RPMI8226 (cell line): ENCODE measurements at places on chromosomes 4 and X.
A peak's percentile ranks its signal among the peaks of the same experiment; 100 is the strongest.

DNA sequence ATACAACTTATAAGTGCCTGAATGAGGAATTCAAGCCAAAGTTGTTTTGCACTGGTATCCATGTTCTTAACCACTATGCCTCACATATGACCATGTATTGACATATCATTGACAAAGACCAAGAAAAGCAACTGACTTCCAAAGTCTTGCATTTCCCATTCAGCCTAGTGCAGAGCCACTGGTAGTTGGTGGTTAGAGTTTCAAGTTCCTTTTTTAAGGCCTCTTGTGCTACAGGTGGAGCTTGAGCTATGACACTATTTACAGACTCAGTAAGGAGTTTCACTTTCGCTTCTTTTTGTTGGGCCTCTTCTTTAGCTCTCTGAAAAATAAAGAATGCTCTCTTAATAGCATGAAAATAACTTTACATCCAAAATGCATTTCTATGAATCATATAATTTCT is 763.0 kb downstream of the DMD start:
- DNase-seq, result peak; percentile 76

DNA sequence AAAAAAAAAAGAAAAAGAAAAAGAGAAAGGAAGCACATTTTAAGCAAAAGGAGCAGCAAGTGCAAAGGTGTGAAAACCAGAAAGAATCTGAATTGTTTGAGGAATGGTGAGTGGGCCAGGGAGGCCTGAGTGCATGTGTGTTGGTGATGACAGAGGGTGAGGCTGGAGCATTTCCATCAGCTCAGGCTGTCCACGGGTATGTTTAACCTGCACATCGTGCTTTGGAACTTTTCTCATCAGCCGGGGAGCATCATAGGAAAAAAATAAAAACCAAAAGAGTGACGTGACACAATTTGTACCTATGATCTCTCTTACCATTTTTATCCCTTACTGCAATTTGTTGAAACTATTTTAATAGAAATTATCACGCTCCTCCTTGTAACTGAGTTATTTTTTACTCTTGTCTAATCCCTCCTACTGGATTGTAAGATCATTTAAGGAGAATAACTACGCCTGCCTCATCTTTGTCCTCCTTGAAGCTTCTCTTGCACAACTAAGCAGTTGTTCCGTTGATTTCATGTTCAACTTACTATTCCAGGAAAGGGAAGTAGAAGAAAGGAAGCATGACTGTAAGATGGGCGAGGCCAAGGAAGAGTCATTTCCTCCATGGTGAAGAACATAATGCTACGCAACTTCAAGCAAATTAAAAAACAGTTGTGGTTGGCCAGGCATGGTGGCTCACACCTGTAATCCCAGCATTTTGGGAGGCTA is 7.0 kb downstream of the PALLD start:
- no peak for DNase-seq

DNA sequence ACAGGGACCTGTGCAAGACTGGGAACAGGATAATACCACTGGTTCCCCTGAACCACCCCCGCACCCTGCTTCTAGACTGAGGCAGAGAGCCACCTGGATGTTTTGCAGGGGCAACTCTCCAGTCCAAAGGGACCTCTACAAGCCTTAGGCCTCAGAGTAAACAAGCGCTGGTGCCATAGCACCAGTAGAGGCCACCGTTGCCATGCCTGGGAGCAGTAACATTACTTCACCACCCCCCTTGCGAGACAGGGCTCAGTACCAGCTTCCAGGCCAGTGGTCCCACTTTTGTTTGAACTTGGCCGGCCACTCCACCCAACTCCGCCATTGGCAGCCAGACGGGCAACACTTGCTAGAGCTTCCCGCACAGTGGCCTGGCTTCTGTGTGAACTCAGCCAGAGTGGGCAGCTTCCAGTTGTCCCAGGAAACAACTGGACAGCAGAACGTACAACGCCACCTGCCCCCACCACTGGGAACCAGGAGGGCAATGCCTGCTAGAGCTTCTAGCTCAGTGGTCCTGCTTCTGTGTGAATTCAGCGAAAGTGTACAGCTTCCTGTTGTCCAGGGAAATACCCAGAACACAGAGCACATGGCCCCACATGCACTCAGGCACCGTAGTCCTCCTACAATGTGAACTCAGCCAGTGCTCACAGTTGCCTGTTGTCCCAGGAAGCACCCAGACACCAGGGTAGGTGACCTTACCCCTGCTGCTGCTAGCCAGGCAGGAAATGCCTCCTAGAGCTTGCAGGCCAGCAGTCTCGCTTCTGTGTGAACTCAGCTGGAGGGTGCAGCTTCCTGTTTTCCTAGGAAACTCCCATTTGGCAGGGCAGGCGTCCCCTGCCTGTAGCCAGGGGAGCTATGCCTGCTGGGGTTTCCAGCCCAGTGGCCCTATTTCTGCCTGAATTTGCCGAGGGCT is 39.9 kb upstream of the PCDH19 start:
- DNase-seq, result no peak

GRCh38 chr4:5979981-5980380 is 38.2 kb downstream of the C4orf50 start:
- DNase-seq, result no peak

GRCh38 chrX:74080165-74080564 is 223.8 kb upstream of the ZCCHC13 start:
- DNase-seq, result no peak

- DNase-seq, result no peak
Measured at GRCh38 chr4:40441430-40441829, 106.3 kb downstream of the CHRNA9 start.

GRCh38 chr4:147134536-147135210 is 189.0 kb upstream of the TTC29 start:
- no peak for DNase-seq

- DNase-seq, result peak; percentile 9
Measured at GRCh38 chrX:20267931-20268701, 1.4 kb upstream of the RPS6KA3 start.

DNA sequence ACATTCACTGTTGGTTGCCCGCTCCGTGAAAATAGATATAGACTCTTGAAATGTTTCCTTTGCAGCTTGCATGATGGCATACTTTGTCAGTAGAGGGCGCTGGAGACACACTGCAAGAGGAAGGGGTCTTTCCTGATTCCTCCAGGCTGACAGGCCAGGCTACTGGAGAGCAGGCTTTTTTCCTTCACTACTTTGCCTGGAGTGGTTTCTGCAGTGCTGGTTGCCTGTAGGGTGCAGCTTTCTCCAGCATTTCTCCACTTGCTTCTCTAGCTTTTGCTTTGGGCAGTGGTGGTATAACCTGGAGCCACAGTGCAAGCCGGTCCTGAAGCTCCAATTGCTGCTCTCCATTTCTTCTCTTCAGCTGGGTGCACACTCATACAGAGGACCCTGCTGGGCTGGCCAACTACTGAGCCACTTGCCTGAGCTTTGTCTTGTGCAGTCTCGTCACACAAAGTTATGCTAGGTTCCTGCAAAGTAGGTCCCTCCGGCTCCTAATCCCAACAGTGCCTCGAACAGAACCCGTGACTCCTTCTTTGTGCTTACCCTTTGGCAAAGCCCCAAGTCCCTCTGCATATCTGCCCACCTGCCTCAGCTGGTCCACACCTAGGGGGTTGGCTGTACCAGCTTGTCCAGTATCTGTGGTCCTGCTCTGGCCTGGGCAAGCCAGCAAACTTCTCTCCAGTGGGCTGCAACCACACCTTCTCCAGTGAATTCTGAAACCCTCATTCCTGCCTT is 46.3 kb downstream of the RASSF6 start:
- DNase-seq, result peak; percentile 61

GRCh38 chr4:89422441-89422990 is 114.9 kb upstream of the GPRIN3 start:
- DNase-seq, result no peak

GRCh38 chrX:27968352-27968751 is 12.9 kb downstream of the DCAF8L1 start:
- DNase-seq, result no peak

- no peak for DNase-seq
Measured at GRCh38 chr4:170307182-170307581, 217.4 kb upstream of the AADAT start.

GRCh38 chr4:114924311-114924710 is 189.1 kb downstream of the NDST4 start:
- DNase-seq, result no peak

DNA sequence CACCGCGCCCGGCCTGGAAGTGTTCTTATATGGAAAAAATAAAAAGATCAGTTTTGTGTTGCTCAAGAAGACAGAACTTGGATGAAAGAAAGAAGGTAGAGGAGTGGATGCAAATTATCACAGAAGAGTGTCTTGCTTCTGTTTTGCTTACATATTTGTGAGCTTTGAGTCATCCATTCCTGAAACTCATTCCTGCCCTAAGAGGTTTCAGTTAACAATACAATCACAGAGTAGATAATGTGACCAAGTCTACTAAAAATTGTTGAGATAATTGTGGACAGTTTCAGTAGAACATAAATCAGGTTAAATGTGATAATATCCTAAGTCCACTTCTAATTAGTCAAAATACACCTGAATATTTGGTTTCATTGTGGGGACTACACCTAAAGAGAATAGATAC is 26.4 kb upstream of the LRCH2 start:
- DNase-seq, result no peak

- no peak for DNase-seq
Measured at GRCh38 chrX:110050386-110050785, 47.5 kb downstream of the TMEM164 start.

- DNase-seq, result no peak
Measured at GRCh38 chr4:51835855-51836254, 7.1 kb upstream of the DCUN1D4 start.

DNA sequence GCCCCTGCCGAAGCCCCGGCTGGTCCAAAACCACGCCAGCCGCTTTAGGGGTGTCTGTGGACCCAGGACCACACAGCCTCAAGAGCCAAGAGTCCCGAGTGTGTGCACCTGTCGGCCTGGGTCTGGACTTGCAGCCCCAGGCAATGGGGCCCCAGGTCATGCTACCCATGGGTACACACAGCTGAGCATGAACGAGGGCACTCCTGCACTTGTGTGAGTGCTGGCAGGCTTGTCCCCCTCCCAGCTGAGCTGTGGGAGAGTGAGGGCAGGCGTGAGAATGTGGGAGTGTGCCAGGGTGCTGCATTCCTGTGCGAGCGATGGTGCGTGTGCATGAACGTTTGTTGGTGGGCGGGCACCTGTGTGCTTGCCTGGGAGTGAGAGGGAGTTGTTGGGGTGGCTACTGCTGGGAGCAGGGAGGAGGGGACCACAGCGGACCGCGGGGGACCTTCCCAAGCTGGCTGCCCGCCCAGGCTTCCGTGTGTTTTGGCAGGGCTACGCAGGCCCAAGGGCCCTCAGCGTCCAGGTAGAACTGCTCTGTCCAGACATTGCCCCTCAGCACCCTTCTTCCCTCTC is 30.8 kb downstream of the BLOC1S4 start:
- no peak for DNase-seq

- no peak for DNase-seq
Measured at GRCh38 chrX:57587607-57588006, 4.2 kb upstream of the ZXDB start.

GRCh38 chrX:40552768-40553167 is 28.0 kb upstream of the ATP6AP2 start:
- peak; percentile 36 for DNase-seq

DNA sequence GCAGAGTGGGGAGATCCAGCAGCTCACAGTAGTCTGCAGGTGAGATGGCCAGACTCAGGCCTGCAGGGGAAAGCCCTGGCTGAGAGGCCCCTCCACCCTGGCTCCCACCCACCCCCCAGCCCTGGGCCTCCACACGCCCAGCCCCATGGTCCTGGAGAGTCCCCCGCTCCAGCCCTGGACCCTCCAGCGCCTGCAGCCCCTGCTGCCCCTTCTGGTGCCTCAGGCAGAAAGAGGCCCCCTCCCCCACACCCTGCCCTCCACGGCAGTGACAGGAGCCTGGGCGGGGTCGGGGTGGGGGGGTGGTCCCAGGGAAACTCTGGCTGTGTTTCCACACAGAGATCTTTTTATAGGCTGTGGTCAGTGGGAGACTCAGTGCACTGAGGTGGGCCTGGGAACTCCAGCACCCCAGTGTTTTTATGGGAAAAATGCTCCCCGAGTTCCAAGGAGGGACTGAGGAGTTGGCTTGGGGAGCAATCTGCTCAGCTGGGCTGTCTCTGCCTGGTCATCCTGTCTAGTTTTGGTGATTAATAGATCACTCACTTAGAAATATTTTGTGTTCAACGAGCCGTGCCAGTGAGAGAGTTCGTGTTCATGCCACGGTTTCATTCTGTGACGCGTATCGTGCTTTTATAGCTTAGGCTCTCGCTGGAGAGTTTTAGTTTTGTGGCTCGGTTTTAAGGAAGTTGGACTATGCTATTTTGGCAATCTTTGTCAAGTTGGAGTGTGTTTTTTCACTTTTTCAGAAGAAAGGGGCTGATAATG is 53.1 kb upstream of the HGFAC start:
- DNase-seq, result peak; percentile 46

DNA sequence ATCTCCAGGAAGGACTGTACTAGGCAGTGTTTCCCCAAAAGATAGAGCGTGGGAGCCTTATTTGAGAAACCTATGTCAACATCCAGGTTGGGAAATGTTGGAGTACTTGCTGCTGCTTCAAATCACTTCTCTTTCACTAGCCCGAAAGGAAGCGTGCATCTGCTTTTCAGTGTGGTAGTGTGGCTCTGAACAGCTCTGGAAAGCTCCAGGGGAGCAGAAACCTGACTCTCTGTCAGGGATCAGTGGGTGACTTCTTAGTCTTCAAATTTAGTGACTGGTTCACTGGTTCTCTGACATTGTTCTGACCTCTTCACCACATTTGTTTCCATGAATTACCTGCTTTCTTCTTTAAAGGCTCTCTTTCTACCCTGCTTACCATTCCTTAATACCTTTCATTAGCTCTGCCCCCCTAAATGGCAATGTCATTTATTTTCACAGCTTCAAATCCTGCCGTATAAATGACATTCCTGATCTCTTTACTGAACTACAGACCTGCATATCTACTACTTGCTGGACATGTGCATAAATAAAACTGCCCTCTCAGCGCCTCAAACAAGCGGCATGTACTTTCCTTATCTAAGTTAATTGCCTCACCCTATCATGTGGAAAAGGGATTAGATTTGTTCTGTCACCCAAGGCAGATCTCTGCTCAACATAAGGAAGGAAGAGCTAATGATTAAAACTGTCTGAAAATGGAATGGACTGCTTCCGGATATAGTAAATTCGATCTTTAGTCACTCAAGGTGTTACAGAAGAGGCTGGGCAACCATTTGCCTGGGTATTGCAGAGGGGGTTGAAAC is 37.0 kb downstream of the DLG3 start:
- DNase-seq, result no peak

DNA sequence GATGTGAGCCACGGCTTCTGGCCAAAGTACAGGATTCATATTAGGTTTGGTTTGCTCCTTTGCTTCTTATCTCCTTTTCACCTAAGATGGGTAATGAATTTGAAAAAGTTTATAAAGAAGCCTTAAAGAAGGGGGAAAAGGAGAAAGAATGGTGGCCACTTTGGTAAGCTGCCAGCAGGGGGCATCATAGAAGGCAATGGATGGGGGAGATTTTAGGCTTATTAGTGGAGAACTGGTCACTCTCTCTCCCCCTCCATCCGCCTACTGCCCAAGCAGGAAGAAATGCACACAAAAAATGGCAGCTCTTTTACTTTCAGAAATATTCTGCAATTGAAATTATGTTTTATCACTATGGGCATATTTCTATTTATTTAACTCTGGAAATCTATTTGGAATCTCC is 32.0 kb downstream of the SPARCL1 start:
- DNase-seq, result no peak

- peak; percentile 69 for DNase-seq
Measured at GRCh38 chr4:9970399-9971011, 50.8 kb downstream of the SLC2A9 start.

GRCh38 chr4:142565771-142566170 is 280.3 kb downstream of the INPP4B start:
- no peak for DNase-seq
